Skeletal muscle tissue (tissue), 5 donors: ENCODE measurements at places on chromosomes 11 and 22. TPM values are rescaled to one million over a fixed set of nuclear protein-coding genes. Genes with fewer than 3 reads are reported as not detected.

Gene RCOR2
- total RNA-seq, result 4.2 TPM

Gene OSBP2
- total RNA-seq, result 4.7 TPM

Gene HEPHL1
- under 0.01 TPM for total RNA-seq

Gene TUB
- 8.9 TPM for total RNA-seq

Gene TMEM126A
- total RNA-seq, result 35.5 TPM

Gene FJX1
- 6.3 TPM for total RNA-seq
